ENCODE measurements at places on chromosomes 1 and 21.

- DNase-seq = no peak
These were observed 68.1 kb downstream of the URB2 start for GRCh38 chr1:229694053-229694693.

DNA sequence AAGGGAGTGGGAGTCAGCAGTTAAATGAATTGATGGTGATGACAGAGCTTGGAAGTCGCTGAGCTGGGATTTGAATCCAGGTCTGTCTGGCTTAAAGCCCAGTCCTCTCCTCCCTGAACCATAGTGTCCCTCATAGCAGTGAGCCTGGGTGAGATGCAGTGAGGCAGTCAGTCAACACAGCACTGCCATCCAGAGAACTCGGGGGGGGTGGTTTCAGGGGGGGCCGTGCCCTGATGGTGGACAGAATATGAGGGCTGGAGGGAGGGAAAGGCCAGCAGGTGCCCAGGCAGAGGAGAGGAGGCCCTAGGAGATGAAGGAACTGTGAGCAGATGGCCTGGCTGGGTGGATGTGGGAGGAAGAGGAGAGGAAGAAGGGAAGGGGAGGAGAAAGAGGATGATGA lies 405.6 kb downstream of the PTPRU start:
- no peak for DNase-seq

DNA sequence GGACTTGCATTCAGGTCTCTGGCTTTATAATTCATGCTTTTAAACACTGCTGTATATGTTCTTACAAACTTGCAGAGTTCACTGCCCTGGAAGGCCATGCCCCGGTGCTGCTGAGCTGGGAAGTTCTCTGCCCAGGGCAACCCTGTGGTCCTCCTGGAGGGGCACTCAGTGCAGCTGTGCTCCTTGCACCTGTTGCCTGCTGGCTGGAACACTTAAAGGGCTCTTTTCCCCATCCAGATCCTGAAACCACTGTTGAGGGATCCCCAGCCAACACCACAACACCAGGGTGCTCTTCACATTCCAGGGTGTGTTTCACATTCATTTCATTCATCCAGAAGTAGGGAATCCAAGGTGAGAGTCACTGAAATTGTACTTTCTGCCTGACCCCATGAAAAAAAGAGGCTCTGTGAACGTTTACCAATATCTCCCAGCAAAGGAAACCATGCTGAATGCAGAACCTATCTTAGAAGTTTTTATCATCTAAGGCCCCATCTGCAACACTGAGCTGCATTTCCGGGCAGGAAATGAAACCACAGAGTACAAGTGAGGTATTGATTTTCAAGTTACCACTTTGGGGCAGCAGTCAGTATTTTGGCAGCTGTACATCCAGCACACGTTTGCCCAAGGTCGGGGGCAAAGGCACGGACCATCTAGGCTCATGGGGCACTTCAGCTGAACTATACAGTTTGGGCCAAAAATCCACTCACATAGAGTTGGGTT lies 16.4 kb upstream of the KIAA0040 start:
- no peak for DNase-seq

- no peak for DNase-seq
These were observed 8.7 kb downstream of the LAPTM5 start for GRCh38 chr1:30748699-30749401.

DNA sequence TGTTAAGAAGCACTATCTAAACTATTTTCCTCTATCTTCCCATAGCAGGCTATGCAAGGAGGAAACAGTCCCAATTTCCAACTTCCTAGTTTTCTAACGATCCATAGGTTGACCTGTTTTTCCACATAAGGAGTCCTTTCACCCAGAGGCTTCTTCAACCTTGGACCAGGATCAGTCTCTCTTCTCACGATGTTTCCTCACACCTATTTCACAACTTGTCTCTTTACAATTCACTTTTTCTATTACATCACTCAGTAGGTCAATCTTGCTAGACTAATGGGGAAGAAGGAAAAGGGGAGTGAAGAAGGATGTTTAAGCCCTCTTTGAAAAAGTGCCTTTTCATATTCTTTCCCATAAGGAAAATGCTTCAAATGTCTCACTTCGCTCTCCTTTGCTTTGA lies 15.9 kb downstream of the PALMD start:
- DNase-seq = no peak

DNA sequence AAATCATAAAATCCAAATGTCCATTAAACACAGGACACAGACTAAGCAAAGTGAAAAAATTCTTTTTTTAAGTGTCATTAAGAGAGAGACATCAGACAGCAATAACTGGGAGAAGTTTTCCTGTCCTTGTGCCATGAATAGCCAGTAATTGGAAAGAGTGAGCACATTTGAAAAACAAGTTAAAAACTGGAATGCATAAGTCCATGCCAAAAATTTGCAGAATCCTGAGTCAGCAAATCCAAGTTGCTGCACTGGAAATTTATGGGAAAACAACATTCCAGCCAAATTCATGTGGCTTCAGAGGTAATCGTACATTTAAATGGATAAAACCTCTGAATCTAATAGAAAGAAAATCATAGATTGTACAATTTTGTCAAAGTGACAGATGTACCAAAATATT lies 291.4 kb downstream of the LRRC40 start:
- no peak for DNase-seq

DNA sequence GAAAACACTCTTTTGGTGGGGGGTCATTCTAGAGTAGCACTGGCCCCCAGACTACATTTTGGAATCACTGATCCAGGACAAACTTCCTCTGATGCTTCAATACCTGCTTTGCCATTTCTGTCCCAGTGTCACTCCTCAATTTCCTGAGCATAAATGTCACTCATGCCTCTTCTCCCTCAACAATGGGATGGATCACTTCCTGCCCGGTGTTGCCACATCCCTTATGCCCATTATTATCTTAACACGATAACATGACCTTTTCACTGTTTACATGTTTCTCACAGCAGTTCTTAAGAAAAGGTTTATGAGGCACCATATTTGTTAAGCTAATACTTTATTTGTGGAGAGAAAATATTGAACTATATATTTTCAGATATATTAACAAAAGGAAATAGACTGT lies 3.9 kb upstream of the ITLN1 start:
- DNase-seq = no peak

GRCh38 chr1:165816826-165817497 lies 10.5 kb upstream of the UCK2 start:
- no peak for DNase-seq

DNA sequence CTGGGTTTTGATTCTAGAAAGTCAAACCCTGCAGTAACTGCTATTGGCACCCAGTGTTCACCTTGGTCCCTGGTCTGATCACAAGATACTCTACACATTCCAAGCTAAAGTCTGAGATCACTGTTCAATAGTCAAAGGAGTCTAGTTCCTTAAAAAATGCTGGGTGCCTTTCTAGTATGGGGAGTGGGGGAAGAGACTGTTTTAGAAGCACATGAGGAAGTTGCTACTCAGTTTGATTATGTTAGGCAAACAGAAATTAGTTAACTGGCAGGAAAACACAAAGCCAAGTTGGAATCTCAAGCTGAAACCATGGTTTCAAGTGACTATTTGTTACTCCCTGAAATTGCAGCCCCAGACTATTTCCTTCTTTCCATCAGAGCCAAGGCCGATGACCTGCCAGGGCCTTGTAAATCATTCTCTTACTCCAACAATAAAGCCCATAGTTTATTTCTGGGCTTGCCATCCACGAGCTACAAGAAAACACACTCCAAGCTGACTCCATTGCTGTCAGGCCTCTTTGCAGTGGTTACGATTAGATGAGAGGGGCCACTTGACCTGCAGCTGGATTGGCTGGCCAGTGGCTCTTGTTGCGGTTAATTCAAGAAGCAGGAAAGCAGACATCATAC lies 21.1 kb upstream of the VTCN1 start:
- no peak for DNase-seq

- no peak for DNase-seq
These were observed 35.8 kb upstream of the CR2 start for GRCh38 chr1:207418351-207418750.

DNA sequence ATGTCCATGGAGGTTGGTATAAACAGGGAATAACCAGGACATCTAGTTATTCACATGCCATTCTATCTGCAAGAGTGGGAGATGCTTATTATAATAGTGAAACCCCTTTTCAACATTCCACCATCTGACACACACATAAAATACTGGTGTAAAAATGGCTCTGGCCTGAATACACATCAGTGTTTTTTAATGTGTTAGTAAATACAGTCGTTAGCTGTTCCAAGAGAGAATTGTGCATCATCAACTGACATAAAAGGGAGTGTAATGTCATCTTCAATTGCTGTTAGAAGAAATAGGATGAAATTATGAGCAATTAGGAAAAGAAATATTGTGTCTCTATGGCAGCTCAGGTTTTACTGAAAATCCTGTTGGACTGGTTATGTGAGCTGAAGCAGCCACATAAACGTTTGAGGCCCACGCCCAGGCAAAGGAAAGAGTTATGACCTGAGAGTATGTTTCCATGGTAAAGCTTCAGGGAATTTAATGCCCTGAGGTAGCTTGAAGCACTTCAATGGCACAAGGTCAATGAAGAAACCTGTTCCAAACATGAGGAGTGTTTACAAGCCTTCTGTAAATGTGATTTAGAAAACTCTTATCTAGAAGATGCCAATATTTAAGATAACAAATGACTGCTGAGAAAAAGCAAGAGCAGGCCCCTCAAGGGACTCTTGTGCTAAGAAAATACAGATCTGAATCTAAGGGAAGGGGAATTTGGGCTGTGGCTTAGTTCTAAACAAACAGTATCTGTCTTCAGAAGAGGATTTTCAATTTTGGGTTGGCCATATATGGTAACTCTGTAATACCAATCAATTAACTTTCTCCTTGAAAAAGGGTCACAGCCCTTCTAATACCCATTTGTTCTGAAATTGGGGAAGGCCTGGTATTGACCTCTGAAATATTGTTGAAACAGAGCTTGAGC lies 384.3 kb downstream of the SEC16B start:
- no peak for DNase-seq

GRCh38 chr1:46041551-46041950 lies 90.9 kb downstream of the PIK3R3 start:
- no peak for DNase-seq

GRCh38 chr1:232806186-232806510 lies 932 bp downstream of the MAP10 start:
- no peak for DNase-seq

- no peak for DNase-seq
These were observed 121.2 kb upstream of the KCNJ6 start for GRCh38 chr21:38037416-38037815.

- DNase-seq = no peak
These were observed 18.9 kb downstream of the ANGPTL7 start for GRCh38 chr1:11207898-11208611.

- no peak for DNase-seq
These were observed 58.9 kb downstream of the KCNAB2 start for GRCh38 chr1:6104631-6105030.

- DNase-seq = no peak
These were observed 114.4 kb upstream of the ZC3H12A start for GRCh38 chr1:37360011-37360410.

DNA sequence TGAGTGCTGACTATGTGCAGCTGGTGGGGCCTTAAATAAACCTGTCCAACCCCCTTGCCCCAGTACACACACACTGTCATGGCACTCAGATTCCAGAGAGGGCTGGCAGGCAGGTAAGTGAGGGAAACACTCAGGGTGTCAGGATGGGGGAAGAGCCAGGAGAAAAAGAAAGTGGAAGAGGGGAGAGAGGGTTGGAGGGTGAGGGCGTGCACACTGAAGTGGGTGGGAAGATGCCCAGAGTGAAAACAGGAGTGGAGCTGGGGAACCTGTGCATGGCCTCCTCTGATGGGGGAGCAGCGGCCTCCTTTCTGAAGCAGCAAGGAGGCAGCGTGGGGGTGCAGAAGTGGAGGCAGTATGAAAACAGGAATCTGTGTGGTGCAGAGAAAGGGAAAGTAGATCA lies 160.6 kb upstream of the JUN start:
- DNase-seq = no peak

DNA sequence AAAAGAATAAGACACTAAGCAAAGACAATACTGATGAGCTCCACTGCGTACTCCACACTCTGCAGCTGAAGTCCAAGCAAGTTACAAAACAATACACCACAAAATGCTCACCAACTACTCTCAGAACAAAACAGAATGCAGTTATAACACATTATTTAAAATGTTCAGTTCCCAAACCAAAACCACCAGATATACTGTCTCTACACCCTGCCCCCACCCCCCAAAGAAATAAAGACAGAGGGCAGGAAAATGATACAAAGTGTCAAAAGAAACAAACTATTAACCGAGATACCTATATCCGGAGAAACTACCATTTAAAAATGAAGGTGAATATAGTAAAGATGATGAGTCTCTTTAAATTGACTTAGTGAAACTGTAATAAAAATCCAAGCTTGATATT lies 623.0 kb downstream of the KIF26B start:
- no peak for DNase-seq

GRCh38 chr21:29430576-29430975 lies 131.9 kb downstream of the BACH1 start:
- no peak for DNase-seq

DNA sequence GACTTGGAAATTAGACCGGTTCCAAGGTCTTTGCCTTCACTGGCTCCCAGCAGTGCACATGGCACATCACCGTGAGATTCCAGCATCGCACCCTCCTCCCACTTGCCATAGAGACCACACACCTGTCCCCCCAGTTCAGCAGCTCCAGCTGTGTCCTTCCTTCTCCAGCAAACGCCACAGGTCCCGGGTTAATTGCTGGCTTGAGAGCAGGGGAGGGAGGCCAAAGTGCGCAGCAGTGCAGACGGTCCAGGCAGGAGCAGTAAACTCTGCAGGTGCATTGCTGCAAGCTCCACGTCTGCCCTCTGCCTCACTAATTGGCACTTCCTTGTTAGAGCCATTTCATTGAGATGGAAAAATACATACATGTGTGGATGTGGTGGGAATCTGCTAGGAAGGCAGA lies 65.3 kb downstream of the KLHDC7A start:
- no peak for DNase-seq

- DNase-seq = no peak
These were observed 24.2 kb downstream of the ABL2 start for GRCh38 chr1:179205284-179205683.

DNA sequence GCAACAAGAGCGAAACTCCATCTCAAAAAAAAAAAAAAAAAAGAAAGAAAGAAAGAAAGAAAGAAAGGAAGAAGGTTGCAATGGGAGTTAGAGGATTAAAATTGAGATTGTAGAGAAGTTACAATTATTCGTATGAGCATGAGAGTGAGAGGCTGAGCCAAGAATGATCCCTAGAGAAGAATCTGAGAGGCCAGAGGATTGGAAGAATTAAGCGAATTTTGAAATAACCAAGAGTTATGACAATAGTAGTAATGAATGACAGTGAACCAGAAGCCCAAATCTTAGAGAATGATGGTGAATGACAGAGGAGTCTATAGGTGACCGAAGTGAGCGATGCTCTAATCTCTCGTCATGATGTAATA lies 369 bp upstream of the ZYG11B start:
- DNase-seq = no peak

- no peak for DNase-seq
These were observed 77.9 kb downstream of the OMA1 start for GRCh38 chr1:58468612-58469011.
